ENCODE measurements at places on chromosomes 4 and X.

DNA sequence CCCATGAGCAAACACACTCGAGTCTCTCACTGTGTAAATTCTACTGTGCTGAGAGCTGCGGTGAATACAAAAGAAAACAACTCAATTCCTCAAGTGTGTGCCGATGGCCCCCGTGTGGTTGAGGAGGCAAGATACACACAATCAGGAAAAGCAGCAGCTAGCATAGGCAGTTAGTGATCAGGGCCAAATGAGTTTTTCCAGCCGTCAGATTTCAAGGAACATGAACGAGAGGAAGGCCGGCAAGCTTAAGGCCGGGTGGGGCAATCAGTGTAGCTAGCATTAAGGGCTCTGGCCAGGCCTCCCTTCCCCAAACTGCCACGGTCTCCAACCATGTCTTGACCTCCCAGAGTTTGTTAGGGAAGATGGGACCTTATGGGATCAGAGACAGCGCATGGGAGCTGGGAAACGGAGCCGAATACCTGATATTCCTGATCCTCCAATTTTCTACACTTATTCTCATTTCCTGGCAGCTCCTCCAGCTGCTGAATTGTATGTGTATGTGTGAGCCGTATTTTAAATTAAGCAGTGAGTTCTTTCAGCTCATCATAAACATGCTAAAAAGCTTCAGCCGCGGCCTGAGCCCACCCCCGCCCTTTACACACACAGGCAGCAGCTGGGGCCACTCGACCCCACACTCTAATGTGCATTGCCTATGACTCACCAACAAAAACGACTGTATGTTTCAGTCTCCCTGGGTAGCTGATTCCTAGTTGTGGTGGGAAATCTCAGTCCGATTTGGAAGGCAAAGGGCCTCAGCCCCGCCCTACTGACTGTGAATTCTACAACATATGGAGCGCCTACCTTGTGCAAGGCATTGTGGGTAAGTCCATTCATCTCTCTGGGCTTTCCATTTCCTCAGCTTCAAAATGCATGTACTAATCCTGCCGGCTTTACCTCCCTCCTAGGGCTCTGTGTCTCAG, 59.9 kb downstream of the RTL9 start:
- DNase-seq, result peak; percentile 52

- no peak for DNase-seq
These were observed 8.9 kb upstream of the PUDP start for GRCh38 chrX:7156879-7157278.

DNA sequence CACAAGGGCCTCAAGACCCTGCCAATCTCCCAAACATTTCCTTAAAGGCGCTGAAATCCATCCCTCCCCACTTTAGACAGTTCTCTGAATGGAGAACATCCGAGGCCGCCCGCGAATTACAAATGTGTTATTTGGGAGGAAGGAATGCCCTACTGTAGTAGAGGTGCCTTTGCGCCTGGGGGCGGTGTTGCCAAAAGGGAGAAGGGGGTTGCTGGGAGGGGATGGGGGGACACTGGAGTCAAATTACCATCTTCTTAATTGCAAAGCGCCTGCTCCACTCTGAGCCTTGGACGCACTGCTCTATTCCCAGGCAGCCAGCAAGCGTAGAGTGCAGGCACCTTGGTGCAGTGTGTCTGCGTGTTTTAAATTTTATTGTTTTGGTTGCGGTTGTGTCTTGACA, 2.7 kb downstream of the TMEM255A start:
- peak; percentile 19 for DNase-seq

GRCh38 chr4:159206427-159206871, 103.6 kb downstream of the RAPGEF2 start:
- no peak for DNase-seq

DNA sequence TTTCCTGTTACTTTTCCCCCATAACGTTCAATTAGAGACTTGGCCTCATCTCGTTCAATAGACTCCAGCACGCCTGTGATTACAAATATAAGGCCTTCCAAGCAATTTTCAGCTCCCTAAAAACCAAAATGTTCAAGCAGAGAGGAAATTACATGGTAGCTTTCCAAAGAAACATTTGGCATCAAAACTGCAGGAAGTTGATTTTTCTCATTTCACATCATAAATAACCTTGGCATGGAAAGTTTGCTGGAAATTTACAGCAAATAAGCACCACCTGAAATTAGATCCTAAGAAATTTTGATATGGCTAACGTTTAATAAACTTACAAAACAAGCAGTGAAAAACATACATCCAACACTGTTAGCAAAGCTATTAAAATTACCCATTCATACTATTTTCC, 53.3 kb downstream of the RFC1 start:
- DNase-seq, result no peak

DNA sequence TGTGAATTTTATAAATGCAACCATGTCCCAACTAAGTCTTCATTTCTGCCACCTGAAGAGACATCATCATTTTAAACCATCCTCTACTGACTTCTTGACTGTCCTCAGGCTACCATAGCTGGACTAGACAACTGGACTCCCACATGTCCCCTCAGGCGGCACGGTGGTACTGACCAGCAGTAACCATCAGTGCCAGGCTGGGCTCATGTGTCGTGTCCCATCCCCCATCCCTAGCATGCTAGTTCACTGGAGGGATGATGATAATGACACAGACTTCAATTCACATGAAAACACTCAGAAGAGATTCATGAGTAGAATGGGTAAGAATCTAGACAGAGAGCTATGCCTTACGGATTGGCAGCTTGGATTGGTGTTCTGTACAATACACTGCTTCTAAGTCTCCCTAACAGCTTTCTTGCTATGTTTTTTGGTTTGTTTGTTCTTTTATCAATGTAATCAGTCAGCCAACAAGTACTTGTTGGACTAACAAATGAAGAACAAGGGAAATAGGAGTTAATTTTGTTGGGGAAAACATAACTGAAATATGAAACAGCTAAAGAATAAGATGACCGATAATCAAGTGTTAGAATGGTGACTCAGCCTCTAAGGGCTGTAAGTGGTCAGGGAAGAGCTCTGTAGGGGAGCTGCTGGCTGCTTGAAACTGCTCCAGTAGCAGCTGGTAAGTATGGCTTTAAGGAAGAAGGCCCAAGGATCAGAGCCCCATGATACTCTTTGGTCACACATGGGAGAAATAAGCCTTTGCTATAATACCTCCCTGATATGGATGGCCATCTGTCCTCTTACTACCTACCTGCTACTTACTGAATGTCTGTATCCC, 10.3 kb downstream of the ZDHHC9 start:
- DNase-seq, result no peak

GRCh38 chrX:150364347-150365050, 1.4 kb downstream of the MAMLD1 start:
- DNase-seq, result peak; percentile 52

DNA sequence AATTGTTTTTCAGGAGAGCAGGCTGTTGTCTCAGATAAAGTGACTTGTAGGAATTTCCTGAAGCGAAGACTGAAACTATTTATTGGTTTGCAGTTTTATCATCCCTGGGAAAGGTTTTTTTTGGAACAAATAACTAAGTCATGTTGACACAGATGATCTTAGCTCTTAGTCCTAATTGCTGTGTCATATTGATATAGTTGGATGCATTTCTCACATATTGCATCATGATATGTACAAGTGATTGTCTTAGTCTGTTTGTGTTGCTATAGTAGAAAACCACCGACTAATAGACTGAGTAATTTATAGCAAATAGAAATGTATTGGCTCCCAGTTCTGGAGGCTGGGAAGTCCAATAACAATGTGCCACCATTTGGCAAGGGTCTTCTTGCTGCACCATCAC, 397.5 kb upstream of the PPP1R2C start:
- peak; percentile 8 for DNase-seq

DNA sequence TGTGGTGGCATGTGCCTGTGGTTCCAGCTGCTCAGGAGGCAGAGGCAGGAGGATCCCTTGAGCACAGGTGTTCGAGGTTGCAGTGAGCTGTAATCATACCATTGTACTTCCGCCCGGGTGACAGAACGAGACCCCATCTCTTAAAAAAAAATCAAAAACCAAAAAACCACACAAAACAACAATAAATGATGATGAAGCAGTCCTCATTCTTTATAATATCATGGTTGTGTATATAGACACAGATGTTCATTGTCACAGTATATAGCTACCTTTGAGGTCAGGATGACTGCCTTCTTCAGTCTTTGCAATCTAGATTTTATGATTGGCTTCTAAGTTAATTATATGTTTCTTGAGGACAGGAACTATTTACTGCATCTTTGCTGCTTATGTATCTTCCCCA, 37.0 kb downstream of the ZFX start:
- no peak for DNase-seq

DNA sequence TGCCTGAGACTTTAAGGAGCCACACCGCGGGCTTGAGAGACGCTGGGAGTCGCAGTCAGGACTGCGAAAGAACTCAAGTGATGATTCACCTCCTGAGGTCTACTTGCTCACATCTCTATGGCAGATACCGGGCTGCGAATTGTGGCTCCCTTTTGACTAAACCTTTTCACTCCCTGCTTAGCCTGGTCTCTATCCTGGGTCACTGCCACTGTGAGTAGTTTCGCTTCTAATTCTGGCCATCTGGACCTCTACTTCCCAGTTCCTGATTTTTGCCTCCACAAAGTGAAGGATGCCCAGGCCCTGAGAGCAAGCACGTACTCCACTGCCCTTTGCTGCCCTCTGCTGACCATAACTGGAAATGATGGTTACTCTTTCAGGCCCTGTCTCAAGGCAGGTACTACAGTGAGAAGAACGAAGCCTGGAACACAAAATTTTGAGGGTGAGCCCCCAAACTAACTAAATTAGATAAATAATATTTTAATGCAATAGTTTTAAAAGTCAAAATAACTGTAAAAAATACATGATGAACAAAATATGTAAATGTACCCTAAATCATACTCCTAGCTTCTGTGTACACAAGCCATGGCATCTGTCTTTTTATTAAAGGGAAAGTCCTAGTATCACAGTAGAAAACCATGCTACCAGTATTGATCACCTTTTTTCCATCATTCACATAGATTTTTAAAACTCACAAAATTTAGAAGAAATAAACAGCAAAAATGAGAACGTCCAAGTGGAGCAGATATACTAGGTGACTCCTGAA, 16.7 kb downstream of the MAD2L1 start:
- DNase-seq, result peak; percentile 81

DNA sequence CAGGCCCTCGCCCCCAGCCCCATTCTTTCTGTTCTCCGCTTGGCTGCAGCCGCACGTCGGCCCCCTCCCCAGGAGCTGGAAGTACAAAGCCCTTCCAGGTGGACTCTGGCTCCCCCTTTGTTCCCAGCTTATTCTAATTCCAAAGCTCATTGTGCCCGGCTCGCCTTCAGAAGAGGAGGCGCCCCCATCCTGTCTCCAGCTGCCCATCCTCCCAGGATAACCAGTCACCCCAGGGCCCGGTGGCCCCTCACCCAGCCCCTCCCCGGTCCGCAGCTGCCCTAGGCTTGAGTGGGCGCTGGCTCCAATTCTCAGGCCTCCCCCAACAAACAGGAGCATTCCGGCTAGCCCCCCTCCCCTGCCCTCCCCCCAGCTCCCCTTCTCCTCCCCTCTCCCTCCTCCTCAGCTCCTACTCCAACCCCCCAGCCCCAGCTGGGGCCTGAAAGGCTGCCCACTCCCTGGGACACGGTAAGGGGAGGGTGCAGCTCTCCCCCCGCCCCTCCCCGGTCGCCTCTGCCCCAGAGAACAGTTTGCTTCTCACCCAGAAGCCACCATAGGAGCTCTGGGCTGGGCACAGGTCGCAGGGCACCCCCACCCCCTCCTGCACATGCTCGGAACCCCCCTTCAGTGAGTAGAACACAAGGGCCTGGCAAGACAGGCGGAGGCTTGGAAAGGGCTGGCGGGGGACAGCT, 3.1 kb upstream of the SLC6A8 start:
- no peak for DNase-seq

- no peak for DNase-seq
These were observed 41.2 kb downstream of the DCLK2 start for GRCh38 chr4:150119492-150119891.

DNA sequence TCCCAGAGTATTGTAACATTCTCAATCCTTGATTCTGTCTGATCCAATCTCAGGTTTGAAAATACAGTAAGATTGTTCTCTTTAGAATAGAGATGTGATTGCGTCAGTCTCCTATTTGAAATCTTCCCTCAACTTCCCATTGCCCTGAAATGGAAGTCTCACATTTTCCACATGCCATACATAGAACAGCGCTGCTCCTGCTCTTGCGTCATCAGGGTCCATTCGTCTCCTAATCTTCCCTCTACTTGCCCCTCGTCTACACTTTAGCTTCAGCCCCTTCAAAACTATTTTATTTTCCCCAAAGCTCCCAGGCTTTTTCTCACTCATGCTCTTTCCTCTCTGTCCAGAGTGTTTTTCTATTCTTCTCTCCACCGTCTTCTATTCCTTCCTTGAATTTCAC, 301.7 kb upstream of the MAGEB2 start:
- DNase-seq, result no peak

GRCh38 chr4:71494539-71494938, 155.7 kb downstream of the SLC4A4 start:
- no peak for DNase-seq

- DNase-seq, result peak; percentile 44
These were observed 25.1 kb downstream of the FHDC1 start for GRCh38 chr4:152961014-152961772.

- DNase-seq, result peak; percentile 89
These were observed 36.2 kb upstream of the ATP6AP2 start for GRCh38 chrX:40544343-40545266.

DNA sequence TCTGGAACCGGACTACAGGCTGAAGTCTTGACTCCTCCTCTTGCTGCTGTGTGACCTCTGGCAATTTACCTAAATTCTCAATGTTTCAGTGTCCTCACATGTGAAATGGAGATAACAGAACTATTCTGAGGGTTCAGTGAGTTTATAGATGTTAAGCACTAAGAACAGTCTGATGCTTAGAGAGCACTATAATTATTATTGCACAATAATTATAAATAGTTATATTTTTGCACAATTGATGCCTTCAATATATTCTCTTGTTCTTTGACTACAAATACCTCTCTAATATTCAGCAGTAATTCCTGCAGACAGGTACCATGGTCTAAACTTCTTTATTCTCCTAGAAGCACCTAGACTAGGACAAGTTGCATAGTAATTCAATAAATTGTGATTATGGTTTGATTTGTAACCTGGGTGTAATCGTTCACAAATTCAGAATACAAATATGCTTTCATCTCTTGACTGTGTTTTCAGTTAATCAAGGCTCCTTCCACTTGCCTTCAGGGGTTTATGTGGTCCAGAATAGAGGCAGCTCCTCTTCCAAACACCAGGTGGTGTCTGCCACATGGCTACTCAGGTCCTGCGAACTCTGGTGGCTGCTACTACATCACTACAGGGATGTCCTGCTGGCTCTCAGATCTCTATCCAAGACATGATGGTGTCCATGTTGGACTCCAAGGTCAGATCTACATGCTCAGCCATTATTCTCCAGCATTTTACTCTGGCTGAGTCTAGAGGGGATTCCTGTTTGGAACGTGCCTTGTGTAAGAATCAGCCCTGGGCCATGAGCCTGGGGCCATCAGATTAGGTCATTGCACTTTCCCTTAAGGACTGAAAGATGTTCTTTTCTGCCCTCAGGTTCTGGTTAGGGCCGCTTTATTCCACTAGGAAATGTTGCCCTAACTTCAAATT, 103.4 kb downstream of the QRFPR start:
- DNase-seq, result peak; percentile 3
